ENCODE measurements at places on chromosomes 5 and 9. TPM values are rescaled to one million over a fixed set of nuclear protein-coding genes. Genes with fewer than 3 reads are reported as not detected.

The OBP2B gene
- total RNA-seq: not detected

The LRRC26 gene
- total RNA-seq: 5.2 TPM

The LECT2 gene
- total RNA-seq: not detected

The PLAA gene
- 25.2 TPM for total RNA-seq

- H3K4me1 ChIP-seq: no peaks in the 10 kb centered on the region
- H3K4me3 ChIP-seq: no peak overlapping the region
- DNase-seq: no peak
- no peak overlapping the region for H3K27ac ChIP-seq
These were observed 603.7 kb downstream of the RAB3C start for GRCh38 chr5:59186623-59187022.

DNA sequence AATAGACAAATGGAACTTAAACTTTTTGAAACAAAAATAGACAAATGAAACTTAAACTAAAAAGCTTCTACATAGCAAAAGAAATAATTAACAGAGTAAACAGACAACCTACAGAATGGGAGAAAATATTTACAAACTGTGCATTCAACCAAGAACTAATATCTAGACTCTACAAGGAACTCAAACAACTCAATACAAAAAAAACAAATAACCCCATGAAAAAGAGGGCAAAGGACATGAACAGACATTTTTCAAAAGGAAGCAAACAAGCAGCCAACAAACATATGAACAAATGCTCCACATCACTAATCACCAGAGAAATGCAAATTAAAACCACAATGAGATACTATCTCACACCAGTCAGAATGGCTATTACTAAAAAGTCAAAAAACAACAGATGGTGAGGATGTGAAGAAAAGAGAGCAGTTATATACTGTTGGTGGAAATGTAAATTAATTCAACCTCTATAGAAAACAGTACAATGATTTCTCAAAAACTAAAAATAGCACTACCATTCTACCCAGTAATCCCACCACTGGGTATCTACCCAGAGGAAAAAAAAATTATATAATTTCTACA, 170.8 kb upstream of the RGMB start:
- no peak overlapping the region for H3K4me3 ChIP-seq
- H3K36me3 ChIP-seq: no peaks in the 10 kb centered on the region
- DNase-seq: no peak
- no peak overlapping the region for H3K27ac ChIP-seq

GRCh38 chr9:8206720-8207119, 407.1 kb upstream of the DMAC1 start:
- H3K4me1 ChIP-seq: no peaks in the 10 kb centered on the region
- H3K27me3 ChIP-seq: no peaks in the 10 kb centered on the region
- no peak overlapping the region for H3K27ac ChIP-seq

DNA sequence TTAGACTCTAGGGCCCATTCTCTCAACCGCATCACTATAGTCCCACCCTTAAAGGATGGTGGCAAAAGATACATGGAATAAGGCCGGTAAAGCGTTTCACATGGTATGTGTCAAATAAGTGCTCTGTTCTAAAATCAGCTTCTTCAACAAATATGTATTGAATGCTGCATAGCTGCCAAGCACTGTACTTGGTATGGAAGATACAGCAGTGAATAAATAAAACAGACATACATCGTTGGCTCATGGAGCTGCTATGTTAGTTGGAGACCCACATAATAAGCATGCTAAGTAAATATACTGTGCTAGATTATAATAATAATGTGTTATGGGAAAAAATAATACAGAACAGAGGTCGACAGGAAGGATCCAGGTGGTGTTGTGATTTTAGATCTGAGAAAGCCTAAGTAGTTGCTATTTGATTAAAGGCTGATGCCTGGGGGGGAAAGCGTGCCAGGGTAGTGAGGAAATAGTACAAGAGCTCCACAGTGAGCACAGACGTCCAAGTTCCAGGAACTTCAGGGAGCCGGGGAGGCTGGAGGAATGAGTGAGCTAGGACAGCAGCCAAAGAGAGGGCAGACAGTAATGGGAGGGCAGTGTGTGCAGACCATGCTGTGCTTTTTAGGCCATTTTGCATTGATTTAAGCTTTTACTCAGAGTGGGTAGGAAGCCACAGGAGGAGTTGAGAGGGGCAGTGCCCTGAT, 93.7 kb downstream of the JAKMIP2 start:
- H3K4me1 ChIP-seq: peaks cover 6% of the 10 kb centered on the region
- no peak overlapping the region for H3K4me3 ChIP-seq
- H3K36me3 ChIP-seq: no peaks in the 10 kb centered on the region
- DNase-seq: peak; percentile 88
- H3K27me3 ChIP-seq: no peaks in the 10 kb centered on the region

- H3K27me3 ChIP-seq: peaks cover 21% of the 10 kb centered on the region
- no peak overlapping the region for H3K27ac ChIP-seq
- H3K4me3 ChIP-seq: no peak overlapping the region
- DNase-seq: peak; percentile 52
These were observed 35.2 kb upstream of the PLEKHG4B start for GRCh38 chr5:56561-57290.

- no peak overlapping the region for H3K27ac ChIP-seq
- no peaks in the 10 kb centered on the region for H3K4me1 ChIP-seq
- no peaks in the 10 kb centered on the region for H3K36me3 ChIP-seq
- peak; percentile 16 for DNase-seq
- no peak overlapping the region for H3K4me3 ChIP-seq
These were observed 464.3 kb downstream of the GADD45G start for GRCh38 chr9:90069085-90069484.

DNA sequence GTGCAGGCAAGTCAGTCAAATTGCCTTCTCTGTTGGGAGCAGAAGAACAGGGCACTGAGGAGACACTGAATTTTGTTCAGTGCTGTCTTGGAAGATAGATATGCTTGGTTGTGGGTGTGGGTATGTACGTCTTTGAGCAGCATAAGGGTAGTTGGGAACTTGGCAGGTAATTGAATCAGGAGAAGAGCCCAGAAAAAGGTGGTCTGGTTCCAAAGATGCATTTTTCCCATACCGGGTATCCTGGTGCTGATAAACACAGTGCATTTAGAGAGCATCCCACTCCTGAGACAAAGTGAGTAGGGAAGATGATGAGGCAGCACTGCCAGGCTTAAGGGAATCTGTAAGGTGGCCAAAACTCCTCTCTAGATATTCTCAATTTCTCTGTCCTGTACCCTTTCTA, 40.6 kb downstream of the TEK start:
- no peaks in the 10 kb centered on the region for H3K27me3 ChIP-seq
- H3K4me3 ChIP-seq: no peak overlapping the region
- no peaks in the 10 kb centered on the region for H3K36me3 ChIP-seq
- H3K27ac ChIP-seq: no peak overlapping the region

GRCh38 chr9:135891027-135891631, 16.2 kb downstream of the CAMSAP1 start:
- H3K36me3 ChIP-seq: no peaks in the 10 kb centered on the region
- H3K4me1 ChIP-seq: peaks cover 16% of the 10 kb centered on the region
- no peaks in the 10 kb centered on the region for H3K27me3 ChIP-seq
- no peak overlapping the region for H3K4me3 ChIP-seq
